ENCODE measurements at places on chromosomes 2 and 18.
A peak's percentile ranks its signal among the peaks of the same experiment; 100 is the strongest.

- no peak for DNase-seq
These were observed 81.4 kb upstream of the ERBB4 start for GRCh38 chr2:212619954-212620353.

DNA sequence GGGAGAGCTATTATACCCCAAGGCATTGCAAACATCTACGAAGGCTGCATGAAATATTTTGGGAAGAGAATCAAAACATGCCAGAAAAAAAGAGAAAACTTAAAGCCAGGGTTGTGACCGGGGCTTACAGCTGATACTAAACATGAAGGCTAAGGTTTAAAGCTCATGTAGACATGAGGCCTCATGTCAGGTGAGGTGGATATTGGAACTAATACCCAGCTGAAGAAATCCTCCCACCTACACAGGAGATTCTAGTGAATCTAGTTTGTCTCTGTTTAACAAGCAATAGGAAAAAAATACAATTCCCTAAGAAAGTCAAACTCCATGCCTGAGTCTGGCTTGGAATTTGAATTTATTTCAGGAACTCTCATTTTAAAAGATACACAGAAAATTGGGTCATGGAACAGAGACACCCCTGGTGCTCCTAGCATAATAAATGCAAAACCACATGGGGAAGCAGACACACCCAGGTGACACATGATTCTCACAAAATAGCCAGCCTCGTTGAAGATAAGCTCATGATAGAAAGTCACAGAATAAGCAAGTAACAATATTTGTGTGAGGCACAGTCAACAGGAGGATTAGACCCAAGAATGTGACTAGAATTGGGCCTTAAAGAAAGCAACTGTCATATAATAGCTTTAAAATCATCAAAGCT is 42.2 kb downstream of the UPP2 start:
- no peak for DNase-seq

GRCh38 chr2:148699830-148700229 is 55.3 kb downstream of the EPC2 start:
- no peak for DNase-seq

GRCh38 chr2:151995161-151995557 is 103.7 kb downstream of the CACNB4 start:
- DNase-seq: peak; percentile 19

- no peak for DNase-seq
These were observed 47.2 kb downstream of the SCG2 start for GRCh38 chr2:223554923-223555322.

- no peak for DNase-seq
These were observed 92.7 kb downstream of the BIN1 start for GRCh38 chr2:127014224-127014623.

DNA sequence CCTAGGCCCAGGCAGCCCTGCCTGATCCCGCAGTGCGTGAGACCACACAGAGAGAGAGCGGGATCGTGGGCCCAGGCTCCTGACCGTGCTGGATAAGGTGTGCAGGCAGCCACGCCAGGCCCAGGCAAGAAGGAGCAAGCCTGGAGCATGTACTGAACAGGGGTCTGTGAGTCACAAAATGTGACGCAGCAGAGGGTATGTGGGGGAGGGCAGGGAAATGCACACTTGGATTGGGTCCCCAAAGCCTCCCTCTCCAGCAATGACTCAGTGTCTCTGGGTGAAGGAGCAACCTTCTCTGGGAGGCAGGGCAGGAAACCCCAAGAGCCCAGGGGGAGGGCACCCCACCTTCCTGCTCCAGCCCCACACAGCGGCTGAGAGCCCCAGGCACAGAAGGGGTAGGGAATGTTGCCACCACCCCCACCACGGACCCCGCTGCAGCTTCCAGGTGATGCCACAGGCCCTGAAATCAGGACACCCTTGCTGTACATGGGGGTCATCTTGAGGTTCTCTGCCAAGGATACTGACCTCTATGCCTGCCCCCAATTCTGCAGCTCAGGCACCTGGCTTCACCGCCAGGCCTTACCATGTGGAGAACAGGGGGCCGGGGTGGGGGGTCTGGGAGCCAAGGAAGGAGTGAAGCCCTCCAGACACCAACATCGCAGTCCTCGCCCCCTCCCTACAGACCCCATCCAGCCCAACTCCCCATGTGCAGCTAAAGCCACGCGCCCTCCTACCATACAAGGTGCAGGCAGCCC is 1.3 kb upstream of the GPC1 start:
- peak; percentile 25 for DNase-seq

GRCh38 chr2:96258166-96259022 is 7.4 kb downstream of the TMEM127 start:
- no peak for DNase-seq

- no peak for DNase-seq
These were observed 294.2 kb downstream of the DYSF start for GRCh38 chr2:71747559-71747958.

GRCh38 chr18:63681449-63682340 is 20.0 kb upstream of the SERPINB3 start:
- DNase-seq: no peak

- no peak for DNase-seq
These were observed 181.7 kb upstream of the SH3BP4 start for GRCh38 chr2:234770031-234770506.

GRCh38 chr2:177172034-177172880 is 40.3 kb upstream of the HNRNPA3 start:
- DNase-seq: no peak

DNA sequence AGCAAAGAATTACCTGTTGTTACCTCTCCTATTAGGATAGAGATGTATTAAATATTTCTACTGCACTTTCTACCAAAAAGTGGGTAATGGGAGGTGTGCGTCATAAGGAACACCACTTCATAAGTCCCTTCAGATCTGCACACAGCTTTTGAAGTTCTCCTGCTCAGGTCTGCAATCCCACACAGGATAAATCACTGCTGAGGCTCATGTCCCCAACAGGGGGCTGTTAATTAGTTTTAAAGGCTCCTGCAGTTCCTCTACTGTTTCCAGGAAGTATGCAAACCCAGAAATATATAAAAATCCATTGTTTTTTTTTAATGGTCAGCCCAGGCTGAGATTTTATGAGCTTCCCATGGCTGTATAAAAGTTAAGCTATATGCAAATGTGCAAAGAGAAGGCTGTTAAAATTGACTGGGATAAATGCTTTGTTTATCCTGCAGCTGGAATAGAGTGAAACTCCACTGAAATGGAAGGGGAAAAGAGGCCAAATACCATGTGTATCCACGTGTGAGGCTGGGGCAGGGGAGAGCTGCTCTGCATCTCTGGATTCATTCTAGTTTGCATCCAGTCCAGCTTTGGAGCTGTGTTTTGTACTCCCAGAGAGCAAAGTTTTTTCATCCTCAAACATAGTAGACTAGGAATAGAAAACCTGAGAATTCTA is 903.7 kb downstream of the TDRD15 start:
- DNase-seq: no peak

DNA sequence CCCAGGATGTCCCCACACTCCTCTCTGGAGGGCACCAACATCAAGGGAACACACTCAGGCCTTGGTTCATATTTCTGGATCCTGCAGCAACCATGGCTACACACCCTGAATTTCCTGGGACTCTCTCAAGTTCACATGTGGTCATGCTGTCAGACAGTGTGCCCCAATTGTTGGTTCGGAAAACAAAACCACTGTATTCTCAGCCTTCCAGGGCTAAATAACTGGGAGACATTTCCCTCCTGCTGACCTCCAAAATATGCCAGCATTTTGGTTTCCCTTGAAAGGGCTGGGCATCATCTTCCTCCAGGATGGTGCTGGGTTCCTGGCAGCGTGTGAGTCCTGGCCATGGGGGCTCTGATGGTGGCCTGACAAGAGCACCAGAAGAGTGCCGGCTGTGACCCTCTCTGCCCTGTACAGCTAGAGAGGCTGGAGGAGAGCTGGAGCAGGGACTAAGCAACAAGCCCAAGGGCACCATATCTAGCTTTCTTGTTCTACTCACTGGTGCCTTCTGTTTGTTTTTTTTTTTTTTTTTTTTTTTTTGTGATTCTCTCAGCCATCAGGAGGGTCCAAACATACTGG is 37.5 kb upstream of the WIPF1 start:
- DNase-seq: no peak

DNA sequence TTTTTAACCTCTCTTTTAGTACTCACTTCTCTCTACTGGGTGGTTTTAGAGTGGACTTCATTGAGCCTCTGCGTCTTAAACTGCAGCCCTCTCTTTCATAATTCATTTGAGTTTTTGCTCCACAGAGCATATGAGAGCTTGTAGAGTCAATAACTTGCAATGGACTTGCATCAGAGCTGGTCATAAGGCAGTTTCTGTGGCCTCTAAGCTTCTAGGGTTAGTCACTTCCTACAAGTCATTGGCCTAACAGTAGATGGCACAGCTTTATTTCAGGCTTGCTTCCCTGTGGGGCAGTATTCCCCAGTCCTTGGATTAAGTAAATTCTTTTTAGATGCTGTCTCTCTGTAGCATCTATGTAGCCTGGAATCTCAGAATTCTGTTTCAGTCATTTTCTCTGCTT is 1435.7 kb downstream of the LRP1B start:
- DNase-seq: no peak

DNA sequence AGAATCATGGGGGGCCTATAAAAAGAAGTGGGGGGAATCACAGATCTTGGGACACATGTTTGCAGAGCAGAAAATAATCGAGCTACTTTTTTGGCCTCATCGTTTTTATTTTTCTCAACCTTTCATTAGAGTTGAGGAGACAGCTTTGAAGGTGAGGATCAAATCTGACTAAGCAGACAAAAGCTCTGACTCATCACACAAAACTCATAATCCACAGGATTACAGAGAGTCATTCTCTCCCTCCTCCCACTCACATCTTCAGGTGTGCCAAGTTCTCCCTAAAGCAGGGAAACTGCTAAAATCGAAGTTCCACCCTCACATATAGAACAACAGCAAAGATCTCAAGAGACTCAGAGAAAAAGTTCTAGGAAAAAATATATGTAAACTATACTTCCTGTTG is 15.6 kb downstream of the BAZ2B start:
- no peak for DNase-seq

- DNase-seq: no peak
These were observed 331.9 kb downstream of the MYCN start for GRCh38 chr2:16272038-16272788.

GRCh38 chr2:101185085-101185484 is 33.9 kb upstream of the TBC1D8 start:
- DNase-seq: no peak

- DNase-seq: no peak
These were observed 8.3 kb downstream of the DLX1 start for GRCh38 chr2:172093416-172094293.

- DNase-seq: no peak
These were observed 21.3 kb upstream of the ARL5A start for GRCh38 chr2:151849413-151850010.

DNA sequence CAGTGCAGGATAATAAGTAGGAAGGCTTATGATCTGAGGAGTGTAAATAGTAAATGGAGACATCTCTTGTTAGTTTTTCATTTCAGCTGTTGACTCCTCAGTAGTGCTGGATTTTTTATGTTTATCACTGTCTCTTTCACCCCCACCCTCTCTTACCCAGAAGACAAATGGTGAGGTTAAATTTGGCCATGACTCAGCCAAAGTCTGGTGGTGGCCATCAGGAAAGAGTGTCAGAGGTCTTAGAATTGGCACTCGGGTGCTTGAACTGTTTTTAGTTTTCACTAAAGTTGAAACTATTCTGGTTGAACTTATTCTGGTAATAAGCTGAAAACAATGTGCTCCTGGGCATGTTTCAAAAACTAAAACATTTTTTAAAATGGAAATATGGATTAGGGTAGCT is 123.3 kb downstream of the FHOD3 start:
- no peak for DNase-seq

GRCh38 chr18:70732188-70732587 is 443.3 kb downstream of the SOCS6 start:
- no peak for DNase-seq

GRCh38 chr18:961644-962355 is 57.1 kb downstream of the ADCYAP1 start:
- DNase-seq: peak; percentile 48

DNA sequence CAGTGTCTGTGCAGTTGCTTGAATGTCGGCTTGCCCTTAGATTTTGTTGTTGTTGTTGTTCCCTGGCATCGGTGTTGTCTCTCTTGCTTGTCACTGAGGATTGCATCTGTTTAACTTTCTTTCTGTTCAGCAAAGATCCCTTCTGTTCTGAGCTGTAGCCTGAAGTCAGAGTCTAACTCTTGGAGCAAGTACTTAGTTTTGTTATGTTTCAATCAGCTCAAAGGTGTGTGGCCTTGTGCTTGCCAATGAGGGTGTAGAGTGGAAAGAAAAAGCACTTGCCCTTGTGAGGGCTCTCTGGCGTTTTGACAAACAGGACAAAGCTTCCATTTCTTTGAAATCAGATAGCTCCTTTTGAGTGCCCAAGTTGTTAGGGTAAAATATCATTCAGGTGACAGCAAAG is 757.1 kb upstream of the CDH7 start:
- DNase-seq: no peak

- DNase-seq: no peak
These were observed 37.5 kb upstream of the MTCL1 start for GRCh38 chr18:8667846-8668245.

DNA sequence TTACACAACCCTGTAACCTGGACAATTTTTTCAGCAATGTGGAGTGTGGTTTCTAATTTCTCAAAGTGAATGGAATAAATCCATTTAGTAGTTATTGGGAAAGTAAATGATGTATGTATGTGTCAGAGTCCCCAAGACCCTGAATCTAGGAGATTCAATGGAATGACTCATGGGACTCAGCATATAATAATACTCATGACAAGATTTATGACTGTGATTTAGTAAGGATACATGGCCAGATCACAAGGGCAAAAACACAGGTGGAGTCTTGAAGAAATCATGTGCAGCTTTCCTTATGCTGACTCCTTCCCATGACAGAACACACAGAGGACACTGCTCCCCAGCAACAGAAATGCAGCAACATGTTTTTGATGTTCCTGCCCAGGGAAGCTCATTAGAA is 1877.7 kb upstream of the LRRTM1 start:
- DNase-seq: no peak

GRCh38 chr2:63643486-63643885 is 54.7 kb downstream of the MDH1 start:
- DNase-seq: no peak

DNA sequence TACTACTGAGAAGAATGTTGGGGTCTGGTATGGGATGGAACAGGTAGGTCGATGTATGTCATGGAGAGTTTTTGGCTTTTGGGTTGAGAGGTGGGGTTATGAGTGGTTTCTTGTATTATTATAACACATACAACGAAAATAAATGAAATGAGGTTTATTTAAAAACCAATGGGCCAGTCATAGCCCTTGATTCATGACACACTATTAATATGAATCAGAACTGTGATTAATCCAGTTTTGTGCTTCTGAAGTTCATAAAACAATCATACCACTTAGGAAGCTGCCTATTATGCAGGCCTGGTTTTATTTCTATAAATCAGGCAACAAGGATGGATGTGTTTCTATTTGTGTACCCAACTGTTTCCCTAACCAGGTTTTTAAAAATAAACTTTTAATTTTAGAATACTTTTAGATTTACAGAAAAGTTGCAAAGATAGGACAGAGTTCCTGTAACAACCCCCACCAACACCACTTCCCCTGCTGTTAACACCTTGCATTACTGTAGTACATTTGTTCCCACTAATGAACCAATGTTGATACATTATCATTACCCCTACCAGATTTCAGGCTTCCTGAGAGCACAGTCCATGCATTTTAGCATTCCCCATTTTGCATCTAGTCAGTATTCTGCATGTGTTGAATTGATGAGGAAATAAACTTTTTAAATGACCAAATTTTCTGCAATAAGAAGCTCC is 37.5 kb upstream of the NCOA1 start:
- DNase-seq: no peak

All from suppressor macrophage treated with lipopolysaccharide for 4 hours (primary cell).